ENCODE measurements at places on chromosomes 5 and 9. TPM values are rescaled to one million over a fixed set of nuclear protein-coding genes. Genes with fewer than 3 reads are reported as not detected.
A peak's percentile ranks its signal among the peaks of the same experiment; 100 is the strongest.

GRCh38 chr9:125701351-125701750 is 5.7 kb downstream of the MAPKAP1 start:
- no peak overlapping the region for H3K27ac ChIP-seq
- H3K4me3 ChIP-seq, result no peak overlapping the region
- H3K36me3 ChIP-seq, result no peaks in the 10 kb centered on the region
- DNase-seq, result no peak

DNA sequence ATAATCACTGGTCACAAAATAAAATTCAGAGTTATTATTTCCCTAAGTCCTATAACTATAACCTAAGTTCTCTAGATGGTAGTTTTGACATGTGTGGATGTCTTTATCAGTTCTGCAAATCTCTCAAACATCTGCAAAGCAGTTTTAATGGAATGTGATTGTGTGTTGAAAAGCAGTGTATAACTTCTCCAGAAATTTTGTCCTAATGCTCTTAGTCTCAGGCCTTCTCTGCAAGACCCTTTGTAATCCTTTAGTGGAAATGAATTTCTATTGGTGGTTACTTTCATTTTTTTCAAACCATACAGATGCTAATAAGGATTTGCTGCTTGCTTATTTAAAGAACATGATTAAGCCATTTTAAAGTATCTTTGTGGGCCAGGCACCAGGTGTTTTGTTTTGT is 75.5 kb upstream of the LHFPL2 start:
- H3K4me3 ChIP-seq, result no peak overlapping the region
- no peak overlapping the region for H3K27ac ChIP-seq
- no peaks in the 10 kb centered on the region for H3K36me3 ChIP-seq
- H3K27me3 ChIP-seq, result no peaks in the 10 kb centered on the region
- DNase-seq, result no peak

DNA sequence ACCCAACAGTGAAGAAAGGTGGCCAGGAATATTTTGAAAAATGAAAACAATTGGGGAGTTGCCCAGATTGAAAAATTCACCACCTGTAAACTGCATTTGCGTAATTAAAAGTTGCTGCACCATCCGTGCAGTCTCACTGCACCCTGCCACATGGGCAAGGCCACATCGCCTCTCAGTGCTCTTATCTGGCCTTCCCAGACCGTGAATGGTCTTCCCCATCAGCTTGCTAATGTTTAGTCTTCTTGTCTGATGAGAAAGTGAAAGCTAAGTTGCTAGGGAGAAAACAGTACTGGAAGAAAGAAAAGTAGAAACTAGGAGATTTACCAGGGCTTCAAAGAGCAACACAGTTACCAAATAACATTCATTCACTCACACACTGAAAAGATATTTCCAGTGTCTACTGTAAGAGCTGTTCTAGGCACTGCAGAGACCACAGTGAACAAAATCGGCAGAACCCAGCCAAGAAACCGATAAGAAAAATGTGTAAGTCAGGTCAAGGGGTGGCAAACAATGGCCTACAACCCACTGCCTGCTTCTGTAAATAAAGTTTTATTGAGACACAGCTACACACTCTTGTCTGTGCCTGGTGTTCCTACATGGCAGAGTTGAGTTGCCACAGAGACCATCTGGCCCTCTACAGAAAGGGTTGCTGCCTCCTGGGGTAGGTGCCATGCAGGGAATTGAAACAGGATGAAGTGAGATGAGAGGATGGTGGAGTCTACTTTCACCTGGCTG is 51.2 kb upstream of the CTSL start:
- no peak for DNase-seq
- no peaks in the 10 kb centered on the region for H3K27me3 ChIP-seq
- H3K27ac ChIP-seq, result no peak overlapping the region
- H3K36me3 ChIP-seq, result no peaks in the 10 kb centered on the region

- H3K4me3 ChIP-seq, result no peak overlapping the region
- H3K36me3 ChIP-seq, result peaks cover 26% of the 10 kb centered on the region
- no peak overlapping the region for H3K27ac ChIP-seq
- no peaks in the 10 kb centered on the region for H3K4me1 ChIP-seq
Observed at GRCh38 chr9:135858491-135859185, 48.7 kb downstream of the CAMSAP1 start.

- H3K27ac ChIP-seq, result no peak overlapping the region
- H3K4me3 ChIP-seq, result no peak overlapping the region
- no peaks in the 10 kb centered on the region for H3K27me3 ChIP-seq
- peaks cover 88% of the 10 kb centered on the region for H3K36me3 ChIP-seq
Observed at GRCh38 chr9:121768416-121769015, 117.1 kb downstream of the DAB2IP start.

GRCh38 chr5:69050214-69050613 is 43.6 kb upstream of the SLC30A5 start:
- DNase-seq, result no peak
- H3K27me3 ChIP-seq, result no peaks in the 10 kb centered on the region
- no peak overlapping the region for H3K4me3 ChIP-seq
- no peaks in the 10 kb centered on the region for H3K4me1 ChIP-seq
- H3K36me3 ChIP-seq, result no peaks in the 10 kb centered on the region

DNA sequence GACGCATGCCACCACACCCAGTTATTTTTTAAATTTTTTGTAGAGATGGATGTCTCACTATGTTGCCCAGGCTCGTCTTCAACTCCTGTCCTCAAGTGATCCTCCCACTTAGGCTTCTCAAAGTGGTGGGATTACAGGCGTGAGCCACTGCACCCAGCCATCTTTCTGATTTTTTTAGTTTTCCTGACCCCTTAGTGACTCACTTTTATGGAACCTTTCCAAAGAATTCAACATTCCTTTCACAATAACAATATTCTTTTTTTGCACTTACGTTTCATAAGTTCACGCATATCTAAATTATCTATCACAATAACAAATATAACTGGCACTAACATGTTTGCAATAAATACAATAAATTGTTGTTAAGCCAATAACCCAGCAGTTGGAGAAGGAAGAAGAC is 8.5 kb downstream of the ELOVL7 start:
- no peaks in the 10 kb centered on the region for H3K36me3 ChIP-seq
- H3K27ac ChIP-seq, result no peak overlapping the region
- no peak overlapping the region for H3K4me3 ChIP-seq

GRCh38 chr9:82170866-82171265 is 182.3 kb downstream of the SPATA31D1 start:
- H3K36me3 ChIP-seq, result no peaks in the 10 kb centered on the region
- no peaks in the 10 kb centered on the region for H3K27me3 ChIP-seq
- no peaks in the 10 kb centered on the region for H3K4me1 ChIP-seq
- no peak overlapping the region for H3K4me3 ChIP-seq
- no peak overlapping the region for H3K27ac ChIP-seq
- no peak for DNase-seq

DNA sequence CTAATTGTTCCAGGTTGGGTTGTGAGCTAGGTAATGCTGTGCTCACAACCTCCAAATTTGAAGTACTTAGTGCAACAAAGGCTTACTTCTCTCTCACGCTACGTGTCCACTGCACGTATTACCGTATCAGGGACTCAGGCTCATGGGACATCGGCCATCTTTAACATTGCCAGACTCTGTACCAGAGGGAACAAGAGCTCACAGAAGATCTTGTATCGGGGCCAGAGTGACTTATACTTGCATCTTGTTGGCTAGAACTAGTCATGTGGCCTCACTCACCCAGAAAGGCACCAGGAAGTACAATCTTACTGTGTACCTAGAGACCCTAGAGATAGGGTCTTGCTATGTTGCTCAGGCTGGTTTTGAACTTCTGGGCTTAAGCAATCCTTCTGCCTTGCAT is 81.1 kb upstream of the KLF9 start:
- peak overlapping the region; percentile 69 for H3K27ac ChIP-seq
- no peaks in the 10 kb centered on the region for H3K36me3 ChIP-seq
- no peak for DNase-seq
- peaks cover 47% of the 10 kb centered on the region for H3K4me1 ChIP-seq

DNA sequence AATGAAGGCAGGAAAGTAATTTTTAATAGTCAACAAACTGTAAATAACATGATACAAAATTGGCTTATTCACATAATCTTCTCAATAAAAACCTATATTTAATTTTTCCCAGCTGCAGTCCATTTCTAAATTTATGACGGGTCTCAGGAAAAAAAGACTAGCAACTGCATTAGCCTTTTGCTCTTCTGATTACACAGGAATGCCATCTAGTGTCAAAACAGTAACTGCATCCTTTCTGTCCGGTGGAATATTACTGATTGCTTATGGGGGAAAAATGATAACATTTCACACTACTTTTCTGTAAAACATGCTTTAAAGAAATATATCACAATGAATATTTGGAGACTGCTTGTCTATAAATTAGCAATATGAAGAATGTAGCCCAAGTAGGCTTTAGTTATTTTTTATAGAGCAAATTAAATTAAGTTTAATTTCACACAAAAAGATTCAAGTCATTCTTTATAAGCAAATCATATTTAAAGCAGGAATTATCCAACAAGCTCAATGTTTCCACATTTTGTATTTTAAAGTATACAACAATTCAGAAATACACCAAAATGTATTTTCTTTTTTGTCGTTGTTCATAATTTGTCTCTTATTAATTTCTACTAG is 534.7 kb downstream of the CDH10 start:
- no peaks in the 10 kb centered on the region for H3K4me1 ChIP-seq
- no peaks in the 10 kb centered on the region for H3K36me3 ChIP-seq
- no peaks in the 10 kb centered on the region for H3K27me3 ChIP-seq
- no peak overlapping the region for H3K4me3 ChIP-seq

DNA sequence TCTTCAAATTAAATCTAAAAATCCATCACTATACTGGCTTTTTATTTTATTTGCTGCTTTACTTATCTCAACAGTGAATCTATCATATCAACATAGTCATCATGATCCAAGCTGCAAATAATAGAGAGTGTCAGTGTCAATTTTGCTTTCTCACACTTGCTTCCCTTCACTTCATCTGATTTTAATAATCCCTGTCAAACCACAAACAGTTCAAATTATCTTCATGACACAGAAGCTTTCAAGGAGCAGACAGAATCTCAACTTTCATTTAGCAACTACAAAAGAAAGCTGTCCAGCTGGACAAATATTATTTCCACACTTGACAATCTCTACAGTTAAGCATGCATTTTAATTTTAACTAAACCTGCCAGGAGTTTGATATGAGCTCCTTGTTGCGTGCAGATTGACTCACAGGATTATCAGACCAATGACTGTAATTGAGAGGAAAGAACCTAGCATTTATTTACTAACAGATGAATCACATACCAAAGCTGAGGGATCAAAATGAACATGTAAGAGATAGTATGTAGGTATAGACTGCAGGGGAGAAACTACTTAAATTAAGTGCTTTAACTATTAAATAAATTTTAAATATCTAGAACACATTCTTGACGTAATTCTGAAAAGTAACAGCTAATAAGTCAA is 56.0 kb downstream of the KIAA0825 start:
- H3K27me3 ChIP-seq, result no peaks in the 10 kb centered on the region
- H3K27ac ChIP-seq, result no peak overlapping the region

GRCh38 chr5:13212886-13213285 is 731.6 kb downstream of the DNAH5 start:
- H3K4me1 ChIP-seq, result no peaks in the 10 kb centered on the region
- H3K27me3 ChIP-seq, result no peaks in the 10 kb centered on the region

GRCh38 chr5:169020102-169020501 is 280.8 kb downstream of the SLIT3 start:
- H3K27ac ChIP-seq, result no peak overlapping the region
- H3K27me3 ChIP-seq, result peaks cover 4% of the 10 kb centered on the region
- H3K36me3 ChIP-seq, result no peaks in the 10 kb centered on the region
- H3K4me1 ChIP-seq, result peaks cover 3% of the 10 kb centered on the region
- DNase-seq, result no peak

- no peak overlapping the region for H3K4me3 ChIP-seq
- no peak overlapping the region for H3K27ac ChIP-seq
- H3K27me3 ChIP-seq, result no peaks in the 10 kb centered on the region
Observed at GRCh38 chr9:15135164-15135792, 171.7 kb downstream of the TTC39B start.

- H3K4me1 ChIP-seq, result no peaks in the 10 kb centered on the region
- no peak for DNase-seq
- H3K36me3 ChIP-seq, result no peaks in the 10 kb centered on the region
- no peak overlapping the region for H3K27ac ChIP-seq
Observed at GRCh38 chr9:106752581-106752980, 110.4 kb upstream of the ZNF462 start.

The NEUROG1 gene
- total RNA-seq, result not detected

The PCDHB11 gene
- total RNA-seq, result 1.1 TPM

The IRX4 gene
- total RNA-seq, result 17.4 TPM

The SLC34A3 gene
- not detected for total RNA-seq

The PCAT7 gene
- not detected for total RNA-seq

The GPR150 gene
- total RNA-seq, result not detected

The CEP72 gene
- 0.63 TPM for total RNA-seq

The KLF4 gene
- 63.3 TPM for total RNA-seq

The GPRIN1 gene
- total RNA-seq, result 0.75 TPM
